Activated CD8-positive, alpha-beta memory T cell treated with anti-CD3 and anti-CD28 coated beads for 1 hour (primary cell): ENCODE measurements at places on chromosomes 7 and 10.

GRCh38 chr10:78038105-78038504 lies 4.4 kb downstream of the RPS24 start:
- no peak for DNase-seq

DNA sequence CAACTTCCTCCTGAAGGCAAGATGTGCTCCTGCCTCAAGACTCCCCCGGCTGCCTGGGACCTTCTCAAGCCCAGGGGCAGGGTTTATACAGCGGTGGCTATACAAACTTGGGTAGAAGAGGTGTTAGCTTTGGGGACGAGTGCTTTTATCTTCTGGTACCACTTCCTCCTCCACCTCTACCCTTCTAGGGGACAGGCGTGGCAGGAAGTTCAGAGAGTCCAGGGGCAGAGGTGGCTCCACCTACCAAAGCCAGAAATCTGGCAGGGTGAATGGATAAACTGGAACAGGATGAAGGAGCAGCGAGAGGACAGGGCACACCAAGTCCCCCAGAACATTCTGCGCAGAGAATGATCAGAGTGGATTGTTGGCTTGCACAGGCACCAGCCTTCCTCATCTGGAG lies 24.0 kb upstream of the TM9SF3 start:
- DNase-seq = no peak

DNA sequence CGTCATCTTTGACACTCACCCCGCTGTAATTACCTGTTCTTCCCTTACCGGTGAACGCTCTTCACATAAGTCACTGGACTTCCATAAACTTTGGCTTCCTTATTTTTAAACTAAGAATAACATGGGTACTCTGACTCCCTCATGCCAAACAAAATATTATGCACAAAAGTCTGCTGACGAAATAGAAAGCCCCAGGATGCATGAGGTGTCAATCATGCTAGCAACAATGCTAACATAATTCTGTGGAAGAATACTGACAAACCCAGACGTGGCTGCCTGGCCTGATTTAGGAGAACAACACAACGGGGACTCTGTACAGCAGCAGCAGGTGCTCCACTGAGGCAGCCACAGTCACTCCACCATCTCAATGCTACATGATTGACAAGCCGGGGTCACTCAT lies 137.5 kb downstream of the CCDC71L start:
- DNase-seq = no peak

DNA sequence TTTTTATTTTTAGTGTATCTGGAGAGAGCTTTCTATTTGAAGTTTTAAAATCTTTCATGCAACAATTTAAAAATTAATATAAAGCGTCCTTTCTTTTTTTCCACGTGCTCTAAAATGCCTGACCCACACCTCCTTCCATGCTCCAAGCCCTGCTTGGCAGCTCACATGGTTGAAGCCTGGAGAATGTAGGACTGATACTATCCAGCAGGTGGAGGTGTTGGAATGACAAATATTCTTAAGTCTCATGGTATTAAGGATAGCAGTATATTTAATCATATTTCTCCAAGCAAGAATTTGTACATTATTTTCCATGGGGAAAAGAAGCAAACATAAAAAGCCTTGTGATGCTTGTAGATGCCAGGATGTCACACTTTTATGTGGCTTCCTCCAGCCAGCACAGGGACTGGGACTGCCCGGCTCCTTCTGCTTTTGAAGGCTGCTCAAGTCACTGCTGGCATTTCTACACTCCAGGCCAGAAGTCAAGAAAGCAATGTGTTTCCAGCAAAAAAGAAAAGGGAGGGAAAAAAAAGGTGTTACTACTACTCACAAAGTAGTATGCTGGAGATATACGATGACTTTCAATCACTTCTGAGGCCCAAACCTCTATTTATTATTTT lies 49.7 kb downstream of the BZW2 start:
- DNase-seq = no peak

- no peak for DNase-seq
These were observed 41.3 kb downstream of the ST7 start for GRCh38 chr7:116994611-116995010.

DNA sequence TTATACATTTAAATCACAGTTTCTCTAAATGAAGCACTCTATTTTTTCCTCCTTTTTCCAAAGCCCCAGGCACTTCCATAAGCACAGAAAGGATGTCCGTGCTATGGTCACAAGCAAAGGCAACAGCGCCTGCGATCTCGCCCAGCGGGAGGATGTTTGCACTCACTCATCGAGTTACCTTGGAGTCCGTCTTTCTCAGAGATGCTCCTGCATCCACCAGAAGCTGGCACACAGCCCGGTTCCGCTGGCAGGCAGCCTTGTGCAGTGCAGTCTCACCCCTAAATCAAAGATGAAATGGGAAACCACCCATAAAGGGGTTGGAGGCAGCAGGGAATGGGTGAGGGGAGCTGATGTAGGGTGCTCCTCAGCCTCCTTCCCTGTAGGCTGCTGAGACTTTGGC lies 51.9 kb upstream of the PTN start:
- DNase-seq = no peak

- no peak for DNase-seq
These were observed 18.4 kb downstream of the PPP1R17 start for GRCh38 chr7:31705377-31705776.

DNA sequence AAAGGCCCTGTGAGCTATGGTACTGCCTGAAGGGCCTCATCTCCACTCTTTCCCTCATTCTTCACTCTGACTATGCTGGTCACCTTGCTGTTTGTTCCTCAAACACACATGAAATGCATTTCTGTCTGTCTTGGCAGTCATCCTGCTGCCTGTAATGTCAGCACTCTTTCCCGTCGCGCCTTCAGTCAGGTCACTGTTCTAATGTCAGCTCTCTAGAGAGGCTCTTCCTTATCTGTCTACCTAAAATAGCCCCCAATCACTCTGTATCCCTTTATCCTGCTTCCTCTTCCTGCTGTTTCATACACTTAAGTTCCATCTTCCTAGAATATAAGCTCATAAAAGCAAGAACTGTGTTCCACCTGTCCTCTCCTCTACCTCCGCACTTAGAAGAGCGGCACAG lies 215.5 kb downstream of the ZNF33B start:
- no peak for DNase-seq

DNA sequence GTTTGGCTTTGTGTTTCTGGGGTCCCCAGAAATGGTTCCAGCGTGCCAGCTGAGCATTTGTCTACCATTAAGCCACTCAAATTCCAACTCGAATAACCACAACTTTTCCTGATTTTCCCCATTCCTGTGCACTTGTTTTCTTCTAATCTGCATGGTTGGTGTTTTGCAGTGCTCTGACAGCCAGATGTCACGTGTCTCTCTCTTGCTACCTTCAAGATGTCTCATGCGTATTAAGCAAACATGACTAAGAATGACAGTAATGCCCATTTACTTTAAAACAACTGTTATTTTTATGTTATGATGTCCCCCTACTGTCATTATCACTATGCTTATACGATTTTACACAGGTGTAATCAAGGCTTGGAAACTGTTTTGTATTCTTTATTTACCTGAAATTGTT lies 35.2 kb upstream of the MXI1 start:
- no peak for DNase-seq

DNA sequence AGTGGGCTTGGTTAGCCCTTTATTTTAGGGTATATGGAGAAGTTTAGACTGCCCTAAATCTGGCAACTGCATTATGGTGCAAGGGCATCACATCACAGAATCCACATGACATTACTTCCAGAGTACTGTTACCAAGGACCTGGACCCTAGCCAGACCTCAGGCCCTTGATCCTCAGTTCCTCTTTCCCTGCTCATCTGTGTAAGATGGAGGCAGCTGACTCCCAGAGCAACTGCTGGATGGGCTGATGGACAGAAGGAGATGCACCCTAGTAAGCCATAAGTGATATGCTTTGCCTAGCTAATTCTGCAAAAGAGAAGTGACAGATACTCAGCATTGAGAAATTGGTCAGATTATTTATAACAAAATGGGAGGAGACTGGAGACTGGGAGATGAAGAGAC lies 131.7 kb downstream of the DYNC1I1 start:
- DNase-seq = no peak

- no peak for DNase-seq
These were observed 862.6 kb downstream of the NRG3 start for GRCh38 chr10:82737549-82737948.

DNA sequence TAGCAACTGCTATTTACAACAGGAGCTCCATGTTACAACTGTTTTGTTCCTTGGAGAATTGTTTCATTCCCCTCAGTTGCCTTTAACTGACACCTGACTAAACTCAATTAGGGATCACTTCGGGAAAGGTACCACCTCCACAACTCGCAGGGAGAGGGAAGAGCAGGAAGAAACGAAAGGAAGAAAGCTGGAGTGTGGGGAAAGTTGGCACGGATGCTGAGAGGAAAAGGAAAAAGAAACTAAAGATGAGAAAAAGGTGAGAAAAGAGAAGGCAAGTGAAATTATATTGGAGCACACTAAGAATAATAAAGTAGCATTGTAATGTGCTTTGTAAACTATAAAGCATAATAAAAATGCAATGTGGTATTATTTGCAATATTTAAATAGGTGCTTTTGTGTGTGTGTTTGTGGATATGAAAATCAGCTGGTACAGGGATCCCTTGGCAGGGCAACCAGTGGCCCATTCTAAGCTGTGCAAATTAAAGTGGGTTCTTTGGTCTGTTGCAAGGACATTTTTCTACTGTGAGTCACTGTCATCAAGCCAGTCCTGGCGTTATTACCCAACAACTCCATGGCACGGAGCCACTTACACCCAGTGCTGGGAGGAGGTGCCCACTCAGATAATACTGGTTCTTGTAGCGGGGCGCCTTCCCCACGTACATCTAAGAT lies 45.9 kb downstream of the HIPK2 start:
- DNase-seq = no peak

GRCh38 chr10:102632394-102633111 lies 11.7 kb upstream of the TRIM8 start:
- no peak for DNase-seq

GRCh38 chr7:30594048-30594539 lies 584 bp upstream of the GARS1 start:
- DNase-seq = no peak

GRCh38 chr10:74123081-74123480 lies 27.5 kb downstream of the AP3M1 start:
- DNase-seq = no peak

DNA sequence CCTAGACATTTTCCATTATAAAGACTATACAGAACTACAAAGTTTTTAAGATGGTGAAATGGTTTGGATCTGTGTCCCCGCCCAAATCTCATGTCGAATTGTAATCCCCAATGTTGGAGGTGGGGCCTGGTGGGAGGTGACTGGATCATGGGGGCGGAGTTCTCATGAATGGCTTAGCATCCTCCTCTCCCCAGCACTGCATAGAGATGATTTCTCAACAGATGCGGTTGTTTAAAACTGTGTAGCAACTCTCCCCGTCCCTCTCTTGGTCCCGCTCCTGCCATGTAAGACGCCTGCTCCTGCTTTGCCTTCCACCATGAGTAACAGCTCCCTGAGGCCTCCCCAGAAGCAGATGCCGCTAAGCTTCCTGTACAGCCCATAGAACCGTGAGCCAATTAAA lies 1.6 kb downstream of the FAM133B start:
- no peak for DNase-seq

GRCh38 chr7:134947831-134948230 lies 38.5 kb upstream of the AGBL3 start:
- no peak for DNase-seq

DNA sequence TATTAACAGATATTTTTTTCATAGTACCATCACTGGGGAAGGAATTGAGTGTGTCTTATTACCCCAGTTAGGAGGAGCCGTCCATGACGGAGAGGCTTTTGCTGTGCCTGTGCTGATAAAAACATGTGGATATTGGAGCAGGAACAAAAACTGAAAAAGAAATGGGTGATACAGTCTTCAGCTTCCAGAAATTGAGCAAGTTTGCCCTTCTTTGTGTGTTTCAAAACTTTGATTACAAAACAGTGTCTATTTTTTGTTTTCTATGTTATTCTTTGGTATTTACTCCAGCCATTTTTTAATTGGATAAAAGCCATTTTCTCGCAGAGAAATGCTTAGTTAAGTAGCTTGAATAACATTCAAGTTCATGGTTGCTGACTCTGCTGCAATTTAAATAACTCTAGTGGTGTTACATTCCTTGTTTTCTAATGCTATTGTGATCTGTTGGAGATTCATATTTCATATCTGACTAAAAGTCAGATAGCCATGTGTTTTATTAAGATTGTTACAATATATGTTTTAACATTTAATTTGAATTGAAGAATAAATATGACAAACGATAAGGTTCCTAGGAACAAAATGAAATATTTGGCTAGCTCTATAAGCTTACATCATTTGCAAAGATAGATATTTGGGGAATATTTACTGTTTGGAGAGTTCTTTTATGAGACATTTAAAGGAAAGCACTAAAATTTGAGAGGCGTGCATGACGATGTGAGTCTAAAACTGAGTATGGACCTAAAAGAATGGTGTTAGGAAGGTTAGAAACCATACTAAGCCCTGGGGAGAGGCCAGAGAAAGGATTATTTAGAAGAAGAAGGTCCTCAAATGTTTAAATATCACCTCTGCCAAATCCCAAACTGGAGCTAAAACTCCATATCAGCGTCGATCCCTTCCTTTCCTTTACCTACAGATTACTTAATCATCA lies 747.3 kb upstream of the CELF2 start:
- DNase-seq = no peak
